ENCODE measurements at places on chromosomes 4 and X.

DNA sequence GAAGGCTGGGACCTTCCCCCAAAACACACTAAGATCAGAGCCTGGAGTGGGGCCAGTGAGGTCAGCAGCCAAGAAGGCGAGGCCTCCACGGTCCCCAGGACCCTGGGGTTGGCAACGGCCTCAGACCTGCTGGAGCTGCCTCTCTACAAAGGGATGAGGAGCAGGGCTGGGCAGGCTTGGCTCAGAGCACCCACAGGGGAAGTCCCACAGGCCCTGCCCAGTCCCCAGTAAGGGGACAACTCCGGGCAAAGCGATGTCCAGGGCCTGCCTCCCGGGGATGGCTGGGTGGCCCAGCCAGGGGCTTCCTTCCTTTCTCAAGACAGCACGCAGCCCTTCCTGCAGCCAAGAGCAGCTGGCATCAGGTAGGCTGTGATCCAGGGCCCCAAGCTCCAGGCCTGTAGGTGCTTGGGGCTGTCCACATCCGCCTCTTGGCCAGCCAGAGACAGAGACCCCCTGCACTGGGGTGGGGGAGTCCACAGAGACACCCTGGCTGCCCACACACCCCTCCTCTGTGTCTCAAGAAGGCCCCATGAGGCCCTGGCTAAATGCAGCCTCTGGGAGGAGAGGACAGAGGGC is 5.7 kb downstream of the MXD4 start:
- no peak for DNase-seq

GRCh38 chr4:2263926-2264321 is 2.0 kb upstream of the MXD4 start:
- no peak for DNase-seq

DNA sequence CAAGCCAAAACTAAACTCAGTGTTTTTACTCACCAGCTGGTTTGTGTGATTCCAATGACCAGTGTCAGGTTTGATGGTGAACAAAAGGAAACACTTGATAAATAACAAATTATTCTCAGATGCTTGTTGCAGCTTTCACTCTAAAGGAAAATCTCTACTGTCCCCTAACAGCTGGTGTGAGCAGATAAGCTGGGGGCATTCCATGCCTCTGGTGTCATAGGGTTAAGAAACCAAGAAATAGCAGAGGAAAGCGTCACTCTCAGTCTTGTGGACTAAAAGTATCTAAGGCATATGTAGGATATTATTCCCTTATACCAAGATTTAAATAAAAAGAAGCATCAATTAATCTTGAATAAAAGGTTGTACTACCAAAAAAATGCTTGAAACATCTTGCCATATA is 24.3 kb downstream of the TRPC5 start:
- no peak for DNase-seq

DNA sequence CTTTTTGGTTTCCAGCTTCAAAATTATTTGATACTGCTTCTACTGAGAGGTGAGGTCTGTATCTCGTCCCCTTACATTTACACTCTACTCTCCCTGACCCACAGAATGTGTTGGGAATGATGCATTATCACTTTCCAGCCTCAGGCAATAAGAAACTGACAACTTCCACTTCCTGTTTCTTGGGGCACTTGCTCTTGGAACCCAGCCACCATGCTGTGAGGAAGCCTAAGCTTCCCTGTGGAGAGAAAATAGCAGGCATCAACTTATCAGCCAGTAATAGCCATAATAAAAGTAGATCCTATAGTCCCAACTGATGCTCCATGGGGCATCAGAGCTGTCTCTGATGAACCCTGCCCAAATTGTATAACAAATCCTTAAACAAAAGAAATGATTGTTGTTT is 32.6 kb downstream of the RELL1 start:
- no peak for DNase-seq

GRCh38 chr4:77927991-77928925 is 65.6 kb downstream of the MRPL1 start:
- no peak for DNase-seq

DNA sequence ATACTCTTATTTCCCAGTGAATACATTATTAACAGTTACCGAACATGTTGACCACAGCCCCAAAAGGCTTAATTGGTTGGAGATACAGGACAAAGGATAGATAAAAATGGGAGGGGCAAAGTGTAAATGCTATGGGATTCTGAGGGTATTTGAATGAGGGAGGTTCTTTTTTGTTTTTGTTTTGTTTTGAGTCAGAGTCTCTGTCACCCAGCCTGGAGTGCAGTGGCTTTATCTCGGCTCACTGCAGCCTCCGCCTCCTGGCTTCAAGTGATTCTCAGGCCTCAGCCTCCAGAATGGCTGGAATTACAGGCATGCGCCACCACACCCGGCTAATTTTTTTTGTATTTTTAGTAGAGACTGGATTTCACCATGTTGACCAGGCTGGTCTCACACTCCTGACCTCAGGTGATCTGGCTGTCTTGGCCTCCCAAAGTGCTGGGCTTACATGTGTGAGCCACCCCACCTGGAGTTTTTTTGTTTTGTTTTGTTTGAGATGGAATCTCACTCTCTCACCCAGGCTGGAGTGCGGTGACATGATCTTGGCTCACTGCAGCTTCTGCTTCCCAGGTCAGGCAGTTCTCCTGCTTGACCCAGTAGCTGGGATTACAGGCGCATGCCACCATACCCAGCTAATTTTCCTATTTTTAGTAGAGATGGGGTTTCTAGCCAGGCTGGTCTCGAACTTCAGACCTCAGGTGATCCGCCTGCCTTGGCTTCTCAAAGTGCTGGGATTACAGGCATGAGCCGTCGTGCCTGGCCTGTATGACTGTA is 9.0 kb downstream of the UBE2K start:
- no peak for DNase-seq

GRCh38 chr4:53589511-53589910 is 1.8 kb downstream of the LNX1 start:
- DNase-seq: no peak
